ENCODE measurements at places on chromosomes 5 and 9.
A peak's percentile ranks its signal among the peaks of the same experiment; 100 is the strongest.

DNA sequence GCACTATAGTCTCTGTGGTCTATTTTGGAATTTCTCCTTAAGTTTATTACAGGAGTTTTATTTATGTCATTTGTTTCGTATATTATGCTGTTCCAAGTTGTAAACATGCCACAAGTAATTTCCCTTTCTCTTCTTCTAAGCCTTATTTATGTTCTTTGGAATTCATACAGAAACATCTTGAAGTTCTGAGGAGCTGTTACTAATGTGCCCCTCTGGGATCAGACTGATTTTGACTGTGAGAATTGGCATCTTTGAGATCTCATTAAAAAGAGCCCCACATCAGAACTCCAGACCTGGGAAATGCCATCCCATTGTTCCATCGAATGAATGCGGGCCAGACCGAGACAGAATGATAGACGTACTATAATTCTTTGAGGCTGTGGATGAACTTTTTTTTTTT is 138.8 kb upstream of the CD180 start:
- DNase-seq: no peak

GRCh38 chr9:98806394-98807035 is 955 bp upstream of the GALNT12 start:
- no peak for DNase-seq

GRCh38 chr9:134644725-134645606 is 3.4 kb downstream of the COL5A1 start:
- peak; percentile 94 for DNase-seq

GRCh38 chr5:53490747-53491146 is 10.3 kb downstream of the FST start:
- no peak for DNase-seq

DNA sequence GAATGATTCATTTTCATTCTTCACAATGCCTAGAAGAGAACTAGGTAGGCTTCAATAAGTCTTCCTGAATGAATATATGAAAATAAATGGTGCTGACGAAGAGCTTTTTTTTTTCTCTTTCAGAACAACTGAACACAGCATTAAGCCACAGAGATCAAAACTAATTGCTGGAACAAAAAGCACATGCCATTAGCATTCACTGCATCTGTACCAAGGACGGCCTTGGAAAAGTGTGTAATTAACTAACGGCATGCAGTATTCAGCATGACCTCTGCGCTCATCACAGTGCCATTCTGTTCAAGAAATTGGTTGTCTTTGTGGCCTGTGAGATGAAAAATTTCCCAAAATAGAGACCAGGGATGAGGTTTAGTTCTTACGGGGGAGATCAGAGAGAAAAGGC is 99.3 kb downstream of the NUDT12 start:
- DNase-seq: no peak

DNA sequence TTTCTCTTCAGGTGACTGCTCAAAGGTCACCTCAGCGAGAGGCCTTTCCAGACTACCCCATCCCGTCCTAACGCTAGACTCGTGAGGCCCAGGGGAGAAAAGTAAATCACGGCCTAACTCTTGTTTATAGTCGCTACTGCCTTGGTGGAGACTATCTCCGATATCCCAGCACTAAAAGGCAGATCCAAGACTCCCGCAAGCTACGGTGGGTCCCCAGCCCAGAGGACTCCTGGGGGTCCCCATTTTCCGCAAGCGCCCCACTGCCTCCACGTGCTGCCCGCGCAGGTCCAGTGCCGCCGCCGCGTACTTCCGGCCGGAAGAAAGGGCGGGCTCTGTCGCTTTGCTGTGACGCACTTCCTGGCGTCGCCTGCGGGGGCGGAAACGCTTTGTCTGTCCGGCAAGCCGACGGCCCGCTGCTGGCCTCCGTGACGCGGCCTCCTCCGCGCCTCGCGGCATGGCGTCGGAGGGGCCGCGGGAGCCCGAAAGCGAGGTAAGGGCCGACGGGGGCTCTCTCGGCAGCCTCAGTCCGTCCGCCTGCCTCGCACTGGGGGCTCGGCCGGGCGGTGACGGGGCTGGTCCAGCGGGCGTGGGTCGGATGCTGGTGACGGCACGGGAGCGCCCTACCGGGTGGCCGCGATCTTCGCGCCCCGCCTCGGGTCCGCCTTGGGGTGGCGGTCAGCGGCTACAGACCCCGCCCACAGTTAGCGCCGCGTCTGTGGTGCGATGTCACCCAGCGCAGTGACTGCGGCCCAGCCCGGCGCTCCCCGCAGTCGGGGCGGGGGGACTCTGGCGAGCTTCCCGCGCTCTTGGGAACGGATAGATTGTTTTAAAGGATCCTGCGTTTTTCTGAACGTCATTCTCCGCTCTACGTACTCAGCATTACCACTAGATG is at the start of gene SECISBP2:
Gene SECISBP2 (plus strand): TSS at position 378 of the 892 bp plus-strand sequence. CDS start 77 bp downstream, at position 455.
- DNase-seq: peak; percentile 96

- no peak for DNase-seq
Measured at GRCh38 chr5:151864061-151864748, 60.4 kb downstream of the GLRA1 start.
